C1 segment of cervical spinal cord (tissue), 14 donors: ENCODE measurements at places on chromosomes 2 and 18.

GRCh38 chr2:126399001-126399400 lies 257.0 kb upstream of the GYPC start:
- no peak for DNase-seq

- no peak for DNase-seq
Measured at GRCh38 chr2:239881031-239881471, 144.1 kb downstream of the NDUFA10 start.

DNA sequence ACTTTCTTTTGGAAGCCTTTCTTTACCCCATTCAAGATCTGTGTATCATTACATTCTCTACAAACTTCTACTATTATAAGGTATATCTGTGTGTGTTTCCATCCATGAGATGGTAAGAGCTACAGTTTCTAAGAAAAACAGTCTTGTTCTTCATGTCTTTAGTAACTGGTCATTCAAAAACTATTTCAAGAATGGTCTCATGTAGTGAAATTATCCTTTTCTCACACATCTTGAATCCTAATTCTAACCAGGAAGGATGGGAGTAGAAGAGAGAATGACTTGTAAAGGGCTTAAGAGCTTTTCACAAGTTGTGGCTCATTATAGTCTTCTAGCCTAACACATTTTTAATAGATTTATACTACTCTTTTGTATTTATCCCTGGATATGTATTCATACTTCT lies 47.3 kb downstream of the ROCK1 start:
- no peak for DNase-seq

DNA sequence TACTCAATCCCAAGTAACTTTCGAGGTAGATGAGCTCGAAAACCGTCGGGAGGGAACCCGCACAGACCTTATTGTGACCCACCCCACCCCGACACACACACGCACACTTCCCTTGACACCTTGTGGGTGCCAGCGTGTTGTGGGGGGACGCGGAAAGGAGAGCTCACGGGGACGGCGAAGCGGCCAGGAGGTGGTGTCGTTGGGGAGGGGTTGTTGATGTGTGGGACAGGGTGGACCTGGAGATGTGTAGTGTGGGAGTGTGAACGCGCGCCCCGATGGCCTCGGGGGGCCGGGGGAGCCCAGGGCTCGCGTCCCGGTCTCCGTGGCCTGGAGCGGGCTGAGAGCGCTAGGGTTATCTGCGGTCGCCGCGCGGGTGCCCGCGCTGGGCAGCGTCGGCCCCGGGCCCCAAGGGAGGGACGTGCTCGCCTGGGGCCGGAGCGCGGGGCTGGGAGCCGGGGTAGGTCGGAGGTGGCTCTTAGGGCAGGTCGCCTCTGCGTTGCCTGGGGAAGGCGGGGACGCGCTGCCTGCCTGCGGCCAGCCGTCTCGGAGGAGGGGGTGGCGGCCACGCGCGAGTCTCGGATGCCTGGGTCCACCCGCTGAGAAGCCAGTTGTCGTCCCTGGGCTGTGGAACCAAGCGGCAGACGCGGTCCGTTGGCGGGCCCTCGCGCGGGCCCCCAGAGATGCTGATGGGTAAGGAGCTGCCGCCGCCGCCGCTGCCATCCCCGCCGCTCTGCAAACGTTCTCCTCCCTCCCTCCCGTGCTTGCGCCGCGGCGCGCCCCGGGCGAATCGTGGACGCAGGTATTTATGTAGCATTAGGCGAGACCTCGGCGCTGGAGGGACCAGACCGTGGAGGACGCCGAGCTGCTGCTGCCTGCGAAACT lies 1.6 kb downstream of the KLHL29 start:
- no peak for DNase-seq

DNA sequence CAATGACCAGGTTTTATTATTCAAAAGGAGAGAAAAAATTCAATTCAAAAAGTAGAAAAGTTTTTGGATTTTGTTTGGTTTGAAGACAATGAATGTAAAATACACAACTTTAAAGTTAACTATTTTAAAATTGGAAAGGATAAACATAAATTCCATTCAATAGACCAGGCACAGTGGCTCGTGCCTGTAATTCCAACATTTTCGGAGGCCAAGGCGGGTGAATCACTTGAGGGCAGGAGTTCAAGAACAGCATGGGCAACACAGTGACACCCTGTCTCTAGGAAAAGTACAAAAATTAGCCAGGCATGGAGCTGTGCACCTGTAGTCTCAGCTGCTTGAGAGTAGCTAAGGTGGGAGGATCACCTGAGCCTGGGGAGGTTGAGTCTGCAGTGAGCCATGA lies 54.7 kb downstream of the SCN9A start:
- DNase-seq: no peak

DNA sequence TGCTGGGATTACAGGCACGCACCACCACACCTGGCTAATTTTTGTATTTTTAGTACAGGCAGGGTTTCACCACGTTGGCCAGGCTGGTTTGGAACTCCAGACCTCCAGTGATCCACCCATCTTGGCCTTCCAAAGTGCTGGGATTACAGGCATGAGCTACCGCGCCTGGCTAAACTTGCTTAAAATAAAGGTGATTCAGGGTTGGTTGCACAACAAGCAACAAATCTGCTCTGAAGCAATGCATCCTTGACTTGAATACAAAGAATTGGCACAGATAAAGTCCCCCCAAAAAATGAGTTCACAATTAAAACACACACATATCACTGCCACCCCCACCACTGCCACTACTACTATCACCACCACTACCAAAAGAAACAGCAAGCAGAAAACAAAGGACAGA lies 34.9 kb downstream of the CCDC88A start:
- DNase-seq: no peak
